ENCODE measurements at places on chromosomes 4 and X.

- DNase-seq: no peak
These were observed 25.3 kb downstream of the FAM47E start for GRCh38 chr4:76276813-76277212.

GRCh38 chr4:8090744-8091301 lies 67.8 kb downstream of the ABLIM2 start:
- no peak for DNase-seq

GRCh38 chr4:39025552-39026085 lies 6.6 kb downstream of the TMEM156 start:
- DNase-seq: peak; percentile 47

- no peak for DNase-seq
These were observed 47.5 kb downstream of the ATG4A start for GRCh38 chrX:108138814-108139702.

DNA sequence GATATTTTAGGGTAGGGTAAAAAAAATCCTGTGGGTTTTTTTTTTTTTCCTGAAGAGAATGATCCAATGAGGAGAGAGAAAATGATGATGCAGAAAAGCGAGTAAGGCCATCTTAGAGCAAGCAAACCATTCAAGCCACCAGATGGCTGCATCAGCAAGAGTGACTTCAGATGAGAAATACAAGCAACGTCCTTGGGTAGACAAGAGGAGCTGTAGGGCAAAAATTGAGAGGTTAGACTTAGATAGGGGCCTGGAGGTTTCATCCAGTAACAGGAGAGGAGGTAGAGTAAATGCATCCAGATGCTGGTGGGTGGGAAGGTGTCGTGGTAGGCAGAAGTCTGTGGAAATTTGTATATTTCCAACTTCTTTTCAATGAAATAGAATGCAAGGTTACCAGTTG lies 14.6 kb downstream of the FTHL17 start:
- DNase-seq: no peak

DNA sequence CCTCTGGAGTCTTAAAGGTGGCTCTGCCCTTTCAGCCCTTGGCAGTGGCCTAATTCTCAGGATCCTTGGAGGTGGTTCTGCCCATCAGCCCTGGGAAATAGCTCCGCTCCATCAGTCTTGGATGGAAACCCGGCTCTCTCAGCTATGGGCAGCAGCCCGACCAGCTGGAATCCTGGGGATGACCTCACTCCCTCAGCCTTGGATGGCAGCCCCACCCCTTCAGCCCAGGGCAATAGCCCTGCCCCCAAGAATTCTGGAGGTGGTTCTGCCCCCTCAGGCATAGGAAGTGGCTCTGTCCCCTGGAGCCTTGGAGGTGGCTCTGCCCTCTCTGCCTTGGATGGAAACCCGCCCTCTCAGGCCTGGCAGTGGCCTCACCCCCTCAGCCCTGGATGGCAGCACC lies 127.7 kb downstream of the RBMX2 start:
- DNase-seq: no peak

DNA sequence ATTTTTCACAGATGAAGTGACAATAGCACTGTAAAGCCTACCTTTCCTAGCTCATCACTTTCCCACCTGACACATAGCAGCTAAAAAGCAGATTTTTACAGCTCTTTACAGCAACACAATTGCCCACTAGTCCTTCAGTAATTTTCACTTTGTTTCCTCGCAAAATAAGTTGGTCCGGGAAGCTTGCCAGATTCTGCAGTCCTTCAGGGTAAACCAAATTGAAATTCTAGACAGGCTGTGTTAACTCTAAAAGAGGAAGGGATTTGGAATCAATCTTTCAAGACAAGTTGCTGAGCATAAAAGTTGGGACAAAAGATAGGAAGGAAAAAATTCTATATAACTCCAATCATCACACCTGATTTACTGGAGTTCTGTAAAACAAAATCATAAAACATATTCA lies 8.7 kb downstream of the C1QTNF7 start:
- DNase-seq: peak; percentile 56

GRCh38 chrX:45954026-45954425 lies 591.2 kb downstream of the ZNF674 start:
- no peak for DNase-seq

DNA sequence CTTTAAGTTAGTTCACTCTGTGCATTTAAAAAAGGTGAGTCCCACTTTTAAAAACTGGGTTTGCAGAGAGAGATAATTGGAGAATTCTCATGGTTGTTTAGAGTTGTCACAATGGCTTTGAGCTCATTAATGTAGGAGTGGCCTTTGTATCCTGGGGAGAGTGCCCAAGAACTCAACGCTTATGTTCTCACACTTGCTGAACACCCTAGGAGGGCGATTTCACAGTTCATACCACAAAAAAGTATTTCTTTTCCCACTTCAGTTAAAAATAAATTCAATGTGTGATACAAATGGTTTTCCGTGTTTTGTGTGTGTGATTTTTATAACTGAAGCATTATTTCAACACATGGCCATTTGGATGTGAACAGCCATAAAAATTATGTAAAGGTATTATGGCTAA lies 8.4 kb downstream of the EMCN start:
- DNase-seq: no peak

GRCh38 chrX:39805022-39805421 lies 292.7 kb downstream of the BCOR start:
- no peak for DNase-seq

DNA sequence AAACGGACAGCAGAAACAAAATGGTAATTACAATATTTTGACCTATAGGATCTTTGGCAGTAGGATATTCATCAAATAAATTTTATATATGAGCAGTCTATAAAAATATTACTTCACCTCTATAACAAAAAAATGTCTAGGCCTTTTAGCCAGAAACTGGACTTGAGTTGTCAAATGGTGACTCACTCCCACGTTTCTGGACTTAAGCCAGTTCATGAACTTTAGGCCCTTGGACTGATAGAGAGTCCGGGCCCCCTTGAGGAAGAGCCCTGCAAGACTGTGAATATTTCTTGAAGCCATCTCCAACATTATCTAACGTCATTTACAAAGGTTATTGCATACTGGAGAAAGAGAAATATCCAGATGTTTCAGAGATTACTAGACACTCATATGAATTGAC lies 106.8 kb upstream of the FAM47A start:
- no peak for DNase-seq

DNA sequence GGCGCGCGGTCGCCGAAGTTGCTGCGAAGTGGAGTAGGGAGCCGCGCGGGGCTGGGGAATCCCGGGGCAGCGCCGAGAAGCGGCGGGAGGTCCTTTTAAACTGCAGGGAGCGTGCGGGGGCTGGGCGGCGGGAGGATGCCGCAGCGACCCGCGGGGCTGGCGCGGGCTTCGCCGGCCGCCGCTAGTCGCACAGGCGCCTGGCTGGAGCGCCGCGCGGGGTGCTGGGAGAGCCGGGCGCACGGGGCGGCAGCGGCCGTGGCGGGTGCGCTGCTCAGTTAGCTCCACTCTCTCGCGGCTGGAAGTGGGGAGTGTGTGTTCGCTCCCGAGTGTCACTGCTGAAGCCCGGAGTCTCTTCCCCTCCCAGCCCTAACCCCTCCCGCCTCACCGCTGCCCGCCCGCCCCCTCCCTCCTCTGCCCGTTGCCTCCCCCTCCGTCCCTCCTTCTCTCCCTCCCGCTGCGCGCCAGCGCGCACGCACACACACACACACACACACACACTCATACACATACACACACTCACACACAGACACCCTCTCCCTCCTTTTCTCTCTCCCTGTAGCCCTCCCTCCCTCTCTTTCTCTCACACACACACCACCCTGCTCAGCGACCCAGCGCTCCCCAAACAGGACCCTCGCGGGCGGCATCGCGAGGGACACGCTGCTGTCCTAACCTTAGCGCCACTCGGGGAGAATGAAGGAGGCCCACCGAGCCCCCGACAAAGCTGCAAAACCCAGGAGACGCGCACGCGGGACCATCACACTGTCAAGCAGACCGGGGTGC lies at the start of gene NDNF:
Gene NDNF (minus strand): TSS at position 312 of the 780 bp plus-strand sequence. CDS start 26,698 bp downstream, outside the sequence.
- DNase-seq: peak; percentile 60

DNA sequence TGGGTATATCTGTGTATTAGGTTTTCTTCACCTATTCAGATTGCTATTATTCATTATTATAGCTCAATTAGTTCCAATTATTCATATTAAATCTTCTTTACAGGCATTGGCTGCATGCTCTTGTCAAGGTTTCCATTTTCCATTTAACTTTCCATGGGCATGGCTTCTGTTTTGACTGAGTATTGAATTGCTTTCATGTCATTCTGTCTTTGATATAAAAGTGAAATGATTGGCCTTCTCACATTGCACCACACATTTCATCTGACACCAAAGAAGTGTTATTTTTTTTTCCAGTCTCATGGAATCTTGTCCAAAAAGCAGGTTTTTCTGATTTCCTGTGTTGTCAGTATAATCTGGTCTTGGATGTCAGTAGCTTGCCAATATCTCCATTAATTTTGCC lies 1244.3 kb downstream of the RAPGEF2 start:
- no peak for DNase-seq

DNA sequence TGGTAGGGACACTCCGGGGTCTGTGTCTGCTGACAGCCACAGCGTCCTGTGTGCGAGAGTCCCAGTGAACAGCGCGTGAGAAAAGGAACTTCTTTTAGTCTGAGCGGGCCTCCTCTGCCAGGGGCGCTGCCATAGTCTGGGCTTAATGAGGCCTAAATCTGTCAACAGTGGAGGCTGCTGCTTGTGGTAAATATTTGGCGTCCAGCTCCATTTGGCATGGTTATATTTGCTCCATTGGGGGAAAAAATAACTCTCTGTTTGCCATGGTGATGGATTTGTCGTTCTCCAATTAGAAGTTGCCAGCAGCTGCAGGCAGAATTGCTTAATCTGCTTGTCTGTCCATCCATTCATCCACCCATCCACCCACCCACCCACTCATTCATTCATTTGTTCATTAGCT lies 71.4 kb upstream of the PSAPL1 start:
- no peak for DNase-seq

GRCh38 chr4:185219551-185220344 lies 10.3 kb downstream of the SNX25 start:
- DNase-seq: peak; percentile 78

DNA sequence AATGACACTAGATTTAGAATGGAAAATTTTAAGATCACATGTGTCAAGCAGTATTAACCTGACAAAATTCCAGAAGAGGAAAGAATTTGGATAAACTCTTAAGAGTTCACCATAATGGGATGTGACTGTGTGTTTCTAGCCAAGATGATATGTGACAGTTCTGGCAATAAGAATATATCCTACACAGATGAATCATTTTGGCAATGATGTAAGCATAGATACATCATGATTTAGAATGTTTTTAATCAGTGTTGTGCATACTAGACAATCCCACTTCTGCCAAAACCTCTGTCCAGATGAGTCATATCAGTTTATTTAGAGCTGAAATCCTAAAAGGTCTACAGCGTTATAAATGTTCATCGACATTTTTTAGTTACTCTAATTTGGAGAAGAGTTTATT lies 48.8 kb downstream of the PTCHD1 start:
- DNase-seq: peak; percentile 74

- peak; percentile 94 for DNase-seq
These were observed 40.6 kb downstream of the ARHGAP10 start for GRCh38 chr4:147772459-147772969.

- no peak for DNase-seq
These were observed 607.5 kb downstream of the PACRGL start for GRCh38 chr4:21307709-21308108.

GRCh38 chr4:106418444-106418843 lies 49.9 kb upstream of the GIMD1 start:
- DNase-seq: no peak

DNA sequence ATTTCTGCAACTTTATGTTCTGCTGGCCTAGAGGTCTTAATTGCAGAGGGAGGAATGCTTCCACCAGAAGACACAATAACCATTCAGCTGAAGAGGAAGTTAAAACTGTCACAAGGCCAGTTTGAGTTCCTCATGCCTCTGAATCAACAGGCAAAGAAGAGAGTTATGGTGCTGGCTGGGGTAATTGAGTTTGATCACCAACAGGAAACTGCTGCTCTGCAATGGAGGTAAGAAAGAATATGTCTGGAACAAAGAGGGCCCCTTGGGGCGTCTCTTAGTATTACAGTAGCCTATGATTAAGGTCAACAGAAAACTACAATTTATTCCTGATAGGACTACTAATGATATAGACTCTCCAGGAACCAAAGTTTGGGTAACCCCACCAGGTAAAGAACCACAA lies 744.0 kb downstream of the FSTL5 start:
- no peak for DNase-seq

- DNase-seq: no peak
These were observed 195.3 kb downstream of the CAMK2D start for GRCh38 chr4:113566015-113566795.

GRCh38 chr4:11532138-11532537 lies 103.4 kb upstream of the HS3ST1 start:
- no peak for DNase-seq

DNA sequence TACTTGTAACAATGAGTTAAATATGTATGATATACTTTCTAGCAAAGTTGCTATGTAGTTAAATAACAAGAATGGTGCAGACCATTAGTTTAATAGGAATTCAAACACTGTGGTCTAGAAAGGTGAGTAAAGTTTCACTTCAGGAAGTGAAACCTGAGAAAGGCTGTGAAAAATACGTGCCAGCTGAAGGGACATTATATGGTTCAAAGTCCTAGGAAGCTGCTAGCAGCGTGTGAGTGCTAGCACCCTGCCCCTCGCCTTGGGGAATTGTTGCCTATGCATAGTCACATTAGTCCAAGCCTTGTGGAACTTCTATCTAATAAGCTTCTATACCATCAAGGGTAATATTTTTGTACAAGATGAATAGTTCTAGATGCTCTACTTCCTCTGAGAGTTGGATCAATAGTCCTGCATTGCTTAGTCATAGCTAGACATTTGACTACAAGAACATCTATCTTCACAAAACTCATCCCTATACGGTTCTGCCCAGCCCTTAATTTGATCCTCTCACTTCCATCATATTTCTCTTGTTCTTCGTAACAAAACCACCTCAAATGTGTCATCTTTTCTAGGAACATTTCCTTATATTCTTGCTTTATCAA lies 45.8 kb upstream of the ARSJ start:
- no peak for DNase-seq

DNA sequence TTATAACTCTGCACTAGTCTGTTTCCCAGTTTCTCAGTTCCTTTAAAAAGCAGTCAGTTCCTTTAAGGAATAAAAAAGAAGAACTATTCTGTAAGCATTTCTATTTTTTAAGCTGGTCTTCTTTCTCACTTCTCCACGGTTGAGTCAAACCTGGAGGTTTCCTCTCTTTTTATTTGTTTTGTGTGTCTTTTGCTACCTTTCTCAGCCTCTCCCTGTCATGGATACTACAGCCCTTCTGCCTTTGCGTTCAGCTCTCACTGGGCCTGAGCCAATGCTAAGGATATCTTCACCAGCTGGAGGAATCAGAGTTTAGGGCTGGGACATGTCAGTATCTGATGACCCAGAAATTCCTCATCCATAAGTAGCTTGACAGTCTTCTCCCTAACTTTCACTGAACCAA lies 49.7 kb upstream of the PRKX start:
- DNase-seq: no peak

All from fibroblast of skin of back (primary cell).